DND-41 (cell line): ENCODE measurements at places on chromosomes 12 and 14.
A peak's percentile ranks its signal among the peaks of the same experiment; 100 is the strongest.

DNA sequence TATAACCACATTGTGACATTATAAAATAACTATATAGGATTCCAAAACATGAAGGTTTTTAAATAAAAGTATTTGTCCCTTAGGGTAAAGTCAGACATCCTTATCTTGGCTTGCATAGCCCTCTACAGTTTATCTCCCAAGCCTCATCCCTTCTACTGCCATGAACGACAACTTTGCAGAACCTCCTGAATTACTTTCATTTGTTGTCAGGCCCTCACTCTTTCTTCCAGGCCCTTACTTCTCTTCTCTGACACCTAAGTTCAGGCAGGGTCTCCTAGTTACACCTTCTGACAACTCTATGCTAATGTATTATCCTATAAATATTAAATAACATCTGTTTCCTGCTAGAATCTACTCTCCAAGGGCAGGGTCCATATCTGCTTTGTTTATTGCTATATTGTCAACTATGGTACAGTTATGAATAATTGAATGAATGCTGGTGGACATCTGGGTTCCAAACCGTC is 115.7 kb upstream of the MDM1 start:
- no peak for DNase-seq

GRCh38 chr12:58882826-58883225 is 37.5 kb downstream of the LRIG3 start:
- no peak for DNase-seq

GRCh38 chr14:91947475-91948184 is at the start of gene FBLN5:
TSS of gene FBLN5 (minus strand) at chr14:91947694. CDS start at chr14:91947229, 465 bp downstream.
- no peak for DNase-seq

GRCh38 chr12:75981247-75982168 is 50.1 kb downstream of the PHLDA1 start:
- no peak for DNase-seq

DNA sequence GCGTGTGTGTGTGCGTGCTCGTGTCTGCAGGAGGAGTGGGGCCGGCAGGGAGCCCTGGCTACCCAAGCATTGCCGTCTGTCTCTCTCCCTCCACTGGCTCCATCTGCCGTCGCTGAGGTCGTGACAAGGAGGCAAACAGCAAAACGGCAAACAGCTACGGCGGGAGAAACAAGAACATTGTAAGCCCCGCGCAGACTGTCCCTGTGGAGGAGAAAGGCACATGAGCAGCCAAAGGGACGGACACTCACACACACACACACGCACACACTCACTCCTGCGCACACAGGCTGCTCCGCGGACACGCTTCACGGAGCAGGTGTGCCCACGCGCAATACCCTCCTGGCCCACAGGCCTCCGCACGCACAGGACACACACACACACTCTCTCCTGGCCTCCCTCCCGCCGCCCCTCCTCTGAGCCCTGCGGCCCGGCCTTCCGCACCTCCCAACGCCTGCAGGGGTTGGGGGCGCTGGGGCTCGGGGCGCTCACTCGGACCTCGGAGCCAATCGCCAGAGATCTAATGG is 905 bp downstream of the CISTR start:
- DNase-seq: no peak

GRCh38 chr12:117430246-117430645 is 68.8 kb upstream of the NOS1 start:
- DNase-seq: no peak

GRCh38 chr14:80942191-80942600 is 658 bp upstream of the CEP128 start:
- DNase-seq: no peak

- DNase-seq: no peak
Observed at GRCh38 chr14:72554401-72554800, 339.5 kb downstream of the DPF3 start.

DNA sequence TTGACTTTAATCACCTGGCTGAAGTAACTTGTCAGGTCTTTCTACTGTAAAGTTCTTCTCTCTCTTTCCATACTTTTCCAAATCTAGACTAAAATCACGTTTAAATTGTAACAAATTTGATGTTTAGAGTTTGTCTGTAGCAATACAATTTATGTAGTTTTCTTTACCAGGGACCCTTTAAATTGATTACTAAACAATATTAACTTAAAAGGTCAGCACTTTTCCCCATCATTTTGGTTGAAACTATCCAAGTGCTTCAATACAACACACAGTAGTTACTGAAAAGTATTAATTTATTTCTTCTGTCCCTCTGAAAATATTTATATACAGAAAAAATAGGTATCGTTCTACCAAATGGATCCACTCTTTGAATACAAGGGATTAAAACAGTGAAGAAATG is 350.8 kb downstream of the SLC16A7 start:
- DNase-seq: no peak

GRCh38 chr12:6361834-6362233 is 13.5 kb downstream of the SCNN1A start:
- no peak for DNase-seq

DNA sequence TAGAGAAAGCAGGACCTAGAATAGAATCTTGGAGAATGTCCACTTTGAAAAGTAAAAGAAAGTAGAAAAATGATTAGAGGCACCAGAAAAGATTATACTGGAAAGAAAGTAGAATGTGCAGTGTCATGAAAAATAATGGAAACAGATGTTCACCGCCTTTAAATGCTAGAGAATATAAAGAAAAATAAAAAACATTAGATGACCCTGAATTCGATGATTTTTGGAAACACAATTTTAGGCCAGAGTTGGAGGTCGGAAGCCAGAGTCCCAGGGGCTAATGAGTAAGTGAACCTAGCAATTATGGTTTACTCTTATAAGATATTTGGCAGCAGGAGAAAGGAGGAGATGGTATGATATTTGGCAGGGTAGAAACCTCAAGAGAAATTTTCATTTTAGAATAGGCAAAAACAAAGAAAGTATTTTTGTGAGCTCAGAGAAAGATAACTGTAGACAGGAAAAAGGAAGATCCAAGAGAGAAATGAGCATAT is 37.7 kb downstream of the GYS2 start:
- DNase-seq: no peak

- no peak for DNase-seq
Observed at GRCh38 chr14:72715215-72715849, 178.6 kb downstream of the DPF3 start.

- DNase-seq: no peak
Observed at GRCh38 chr14:80965037-80965436, 9.6 kb downstream of the TSHR start.

DNA sequence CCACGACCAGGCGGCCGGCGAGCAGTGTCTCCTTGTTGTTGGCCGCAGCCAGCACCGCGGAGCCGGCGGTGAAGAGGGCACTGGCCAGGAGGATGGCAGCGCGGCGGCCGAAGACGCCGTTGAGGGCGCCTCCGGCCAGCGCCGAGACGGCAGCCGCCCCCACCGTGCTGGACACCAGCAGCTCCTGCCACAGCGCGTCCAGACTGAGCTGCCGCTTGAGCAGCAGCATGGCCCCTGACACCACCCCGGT is 691 bp downstream of the SLC2A13 start:
- no peak for DNase-seq

GRCh38 chr12:92908108-92908507 is 21.0 kb downstream of the EEA1 start:
- DNase-seq: peak; percentile 50

GRCh38 chr12:31970199-31970598 is 11.0 kb downstream of the RESF1 start:
- no peak for DNase-seq

- DNase-seq: no peak
Observed at GRCh38 chr14:88733121-88733520, 59.6 kb downstream of the EML5 start.

GRCh38 chr12:76108356-76108755 is 23.9 kb upstream of the NAP1L1 start:
- DNase-seq: no peak

- no peak for DNase-seq
Observed at GRCh38 chr12:105947906-105948305, 190.8 kb downstream of the NUAK1 start.

DNA sequence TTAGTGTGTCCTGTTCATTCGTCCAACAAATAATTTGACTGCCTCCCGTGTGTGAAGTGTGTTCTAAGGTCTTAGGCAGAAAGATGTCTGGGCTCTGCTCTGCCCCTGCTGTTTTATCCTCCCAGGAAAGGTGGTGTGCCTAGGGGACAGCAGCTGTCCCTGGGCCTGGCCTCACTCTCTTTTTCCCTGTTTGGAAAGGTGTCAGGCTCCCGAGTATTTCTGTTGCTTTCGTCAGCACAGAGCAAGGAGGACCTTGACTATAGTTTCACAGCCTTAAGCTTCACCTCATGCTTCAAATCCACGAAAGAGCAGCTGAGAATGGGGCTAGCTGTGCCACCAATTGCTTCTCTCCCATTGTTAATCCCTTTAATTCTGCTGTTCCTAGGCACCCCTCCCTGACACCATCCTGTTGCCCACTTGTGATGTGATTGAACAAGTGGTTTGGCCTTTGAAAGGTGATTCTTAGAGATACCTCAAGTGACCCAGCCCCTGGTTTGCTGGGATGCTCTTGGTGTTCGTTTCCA is 54.2 kb downstream of the TGFB3 start:
- DNase-seq: no peak

GRCh38 chr14:39739796-39740195 is 307.6 kb upstream of the FBXO33 start:
- no peak for DNase-seq

DNA sequence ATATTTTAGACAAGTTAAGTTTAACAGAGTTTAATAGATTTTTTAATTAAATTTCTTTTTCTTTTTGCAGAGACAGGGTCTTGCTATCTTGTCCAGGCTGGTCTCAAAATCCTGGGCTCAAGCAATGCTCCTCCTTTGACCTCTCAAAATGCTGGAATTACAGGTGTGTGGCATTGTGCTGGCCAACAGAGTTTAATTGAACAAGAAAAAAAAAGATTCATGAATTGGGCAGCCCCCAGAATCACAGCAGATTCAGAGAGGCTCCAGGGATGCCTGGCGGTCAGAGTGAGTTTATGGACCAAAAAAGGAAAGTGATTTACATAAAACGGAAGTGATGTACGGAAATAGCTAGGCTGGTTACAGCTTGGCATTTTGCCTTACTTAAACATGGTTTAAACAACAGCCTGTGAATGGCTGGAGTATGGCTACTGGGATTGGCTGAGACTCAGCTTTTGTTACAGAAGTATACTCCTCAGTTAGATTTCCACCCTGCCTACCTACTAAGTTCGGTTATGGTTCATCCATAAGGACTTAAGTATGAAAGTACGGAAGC is 14.5 kb upstream of the TESPA1 start:
- no peak for DNase-seq

- no peak for DNase-seq
Observed at GRCh38 chr12:132476038-132476414, 13.9 kb upstream of the FBRSL1 start.

GRCh38 chr12:12705838-12706520 is 10.0 kb upstream of the GPR19 start:
- peak; percentile 72 for DNase-seq

DNA sequence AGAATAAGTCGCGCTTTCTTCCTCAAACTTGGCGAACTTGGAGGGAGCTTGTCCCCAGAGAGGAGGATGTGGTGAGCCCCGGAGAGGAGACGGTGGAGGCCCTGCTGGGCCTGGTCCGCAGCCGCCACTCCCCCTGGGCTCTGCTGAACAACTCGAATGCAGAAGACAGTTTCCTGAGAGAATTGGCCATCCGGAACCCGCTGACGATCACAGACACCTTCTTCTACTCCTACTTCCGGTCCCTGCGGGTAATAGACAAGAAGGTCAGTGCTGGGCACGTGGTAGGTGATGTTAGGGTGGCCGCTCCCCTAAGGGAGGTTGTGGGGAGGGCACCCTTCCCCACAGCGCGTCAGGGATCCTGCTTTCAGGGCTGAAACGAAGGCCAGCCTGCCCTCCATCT is 1.6 kb downstream of the LRRC43 start:
- no peak for DNase-seq

- no peak for DNase-seq
Observed at GRCh38 chr12:130468186-130468585, 130.5 kb downstream of the PIWIL1 start.

GRCh38 chr14:64550621-64551333 is 1.0 kb downstream of the PPP1R36 start:
- DNase-seq: no peak

DNA sequence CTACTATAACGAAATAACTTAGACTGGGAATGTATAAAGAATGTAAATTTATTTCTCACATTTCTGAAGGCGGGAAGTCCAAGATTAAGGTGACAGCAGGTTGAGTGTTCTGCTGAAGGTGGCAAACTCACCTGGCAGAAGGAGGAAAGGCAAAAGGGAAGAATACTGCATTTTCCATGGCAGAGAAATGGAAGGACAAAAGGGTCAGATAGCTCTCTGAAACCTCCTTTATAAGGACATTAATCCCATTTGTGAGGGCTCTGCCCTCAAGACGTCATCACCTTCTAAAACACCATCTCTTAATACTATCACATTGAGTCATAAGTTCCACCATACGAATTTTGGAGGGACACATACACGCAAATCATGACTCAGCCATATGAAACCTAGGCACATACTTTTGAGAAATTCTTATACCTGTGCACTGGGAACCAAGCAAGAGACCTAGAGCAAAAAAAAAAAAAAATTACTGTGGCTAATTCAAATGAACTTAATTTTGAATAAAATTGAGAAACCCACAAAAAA is 1669.3 kb upstream of the FLRT2 start:
- DNase-seq: no peak

DNA sequence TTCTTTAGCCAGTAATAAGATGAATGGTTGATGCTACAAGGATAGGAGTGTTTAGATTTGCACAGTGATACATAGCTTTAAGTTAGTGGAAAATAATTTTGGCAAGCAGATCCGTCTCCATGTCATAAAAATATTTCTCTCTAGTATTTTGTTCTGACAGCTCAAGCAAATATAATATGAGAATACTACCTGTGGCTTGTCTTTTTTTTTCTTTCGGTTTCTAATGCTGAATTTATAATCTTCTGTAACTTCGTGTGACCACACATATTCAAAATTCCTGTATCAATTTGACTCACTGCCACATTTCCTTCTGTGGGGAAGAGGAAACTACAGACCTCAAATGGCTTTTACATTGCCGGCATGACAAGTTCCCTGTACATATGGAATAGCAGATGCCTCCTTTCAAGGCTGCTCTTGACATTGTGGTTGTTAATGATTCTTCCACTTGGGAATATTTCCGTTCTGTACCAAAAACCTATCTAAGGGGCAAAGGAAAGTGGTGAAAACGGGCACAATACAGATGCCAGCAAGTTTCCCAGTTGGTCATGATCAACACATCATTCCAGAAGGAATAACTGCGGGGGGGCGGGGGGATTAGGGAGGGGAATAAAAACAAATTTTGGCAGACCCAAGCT is 103.6 kb upstream of the CCDC91 start:
- DNase-seq: no peak

- no peak for DNase-seq
Observed at GRCh38 chr12:96049101-96049500, 13.7 kb upstream of the LTA4H start.

DNA sequence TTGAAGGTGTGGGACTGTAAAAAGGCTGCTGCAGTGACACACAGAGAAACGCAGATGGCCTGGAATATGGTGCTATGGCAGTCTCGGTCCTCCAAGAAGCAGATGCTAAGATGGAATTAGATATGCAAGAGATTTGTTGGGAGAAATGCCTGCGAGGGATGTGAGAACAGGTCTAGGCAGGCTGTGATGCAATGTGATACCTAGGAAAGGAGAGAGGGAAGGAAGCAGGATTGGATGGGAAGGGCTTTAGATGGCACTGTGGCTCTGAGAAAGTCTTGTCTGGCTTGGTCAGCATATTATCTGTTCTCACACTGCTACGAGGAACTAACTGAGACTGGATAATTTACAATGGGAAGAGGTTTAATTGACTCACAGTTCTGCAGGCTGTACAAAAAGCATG is 374.4 kb downstream of the BCAT1 start:
- no peak for DNase-seq

GRCh38 chr14:35715079-35715478 is 94.0 kb downstream of the RALGAPA1 start:
- DNase-seq: no peak

- DNase-seq: no peak
Observed at GRCh38 chr14:33534104-33534503, 416.8 kb downstream of the EGLN3 start.
